CD4-positive, alpha-beta T cell treated with Interleukin-17A for 1 hour (primary cell): ENCODE measurements at places on chromosomes 13 and 19.

- DNase-seq = no peak
These were observed 136.0 kb upstream of the MIR17HG start for GRCh38 chr13:91211510-91211909.

DNA sequence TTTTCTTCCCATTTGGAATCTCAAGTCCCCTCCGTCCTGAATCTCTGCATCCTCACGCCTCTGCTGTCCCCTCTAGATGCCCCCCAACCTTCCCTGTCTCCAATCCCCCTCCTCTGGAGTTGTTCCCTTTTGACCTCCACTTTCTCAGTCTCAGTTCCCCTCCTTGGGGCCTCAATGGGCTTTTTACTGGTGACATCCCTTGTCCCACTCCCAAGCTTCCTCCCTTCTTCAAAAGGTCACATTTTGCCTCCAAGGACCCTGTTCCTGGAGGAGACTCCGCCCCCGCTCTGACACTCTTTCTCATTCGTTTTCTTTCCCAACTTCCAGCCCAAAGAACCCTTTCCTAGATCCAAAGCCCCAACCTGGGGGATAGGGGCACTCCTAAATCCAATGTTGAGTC lies 1.0 kb downstream of the AP2S1 start:
- no peak for DNase-seq

DNA sequence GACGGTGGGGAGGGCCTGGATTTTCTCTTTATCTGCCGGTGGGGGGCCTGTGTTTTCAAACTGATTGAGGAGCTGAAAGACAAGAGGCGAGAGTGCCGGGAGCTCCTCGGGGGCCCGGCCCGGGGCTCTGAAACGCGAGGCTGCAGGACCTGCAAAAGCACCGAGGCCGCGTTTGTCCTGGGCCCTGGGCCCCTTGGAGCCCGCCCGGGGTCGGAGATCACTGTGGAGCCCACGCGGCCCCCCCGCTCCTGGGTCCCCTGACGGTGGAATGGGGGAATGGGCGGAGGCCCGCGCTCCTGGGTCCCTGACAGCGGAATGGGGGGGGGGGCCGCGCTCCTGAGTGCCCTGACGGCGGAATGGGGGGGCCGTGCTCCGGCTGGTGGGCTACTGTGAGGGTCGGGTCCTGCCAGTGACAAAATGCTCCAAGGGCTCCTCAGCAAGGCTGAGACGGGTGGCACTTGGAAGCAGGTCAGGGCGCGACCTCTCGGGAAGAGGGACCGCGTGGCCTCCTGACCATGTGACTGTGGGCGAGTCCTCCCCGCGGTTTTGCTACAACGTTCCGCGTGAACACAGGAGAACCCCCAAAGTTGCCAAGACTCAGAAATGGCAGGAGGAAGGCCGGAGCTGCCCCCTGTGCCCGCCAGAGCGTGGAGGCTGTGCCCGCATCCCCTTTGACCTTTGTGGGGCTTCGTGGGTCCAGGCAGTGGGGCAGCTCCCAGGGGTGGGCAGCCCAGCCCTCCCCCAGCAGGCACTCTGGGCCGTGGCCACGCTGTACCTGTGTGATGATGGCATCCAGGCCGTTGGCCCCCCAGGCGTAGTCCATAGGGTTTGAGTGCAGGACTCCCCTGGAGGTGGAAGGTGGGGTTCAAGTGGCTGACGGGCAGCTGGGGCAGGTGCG lies 9.5 kb downstream of the FGF22 start:
- DNase-seq = no peak

GRCh38 chr13:73704587-73704986 lies 429.6 kb downstream of the KLF12 start:
- no peak for DNase-seq

DNA sequence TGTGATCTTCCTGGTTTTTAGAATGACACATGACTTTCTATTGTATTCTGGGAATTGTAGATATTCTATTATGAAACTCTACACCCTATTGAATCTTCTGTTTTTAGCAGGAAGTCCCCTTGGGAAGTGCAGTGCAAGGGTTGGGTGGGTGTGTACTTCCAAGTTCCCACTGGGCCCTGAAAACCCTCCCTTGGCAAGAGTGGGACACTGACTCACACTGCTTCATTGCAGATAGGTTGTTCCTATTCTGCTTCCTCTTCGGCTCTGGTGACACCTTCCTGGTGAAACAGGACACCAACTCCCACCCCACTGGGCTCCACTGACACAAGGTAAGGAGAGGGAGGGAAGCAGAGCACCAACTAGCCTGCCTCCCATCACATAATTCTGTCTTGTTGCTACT lies 121.8 kb downstream of the KCTD12 start:
- no peak for DNase-seq

DNA sequence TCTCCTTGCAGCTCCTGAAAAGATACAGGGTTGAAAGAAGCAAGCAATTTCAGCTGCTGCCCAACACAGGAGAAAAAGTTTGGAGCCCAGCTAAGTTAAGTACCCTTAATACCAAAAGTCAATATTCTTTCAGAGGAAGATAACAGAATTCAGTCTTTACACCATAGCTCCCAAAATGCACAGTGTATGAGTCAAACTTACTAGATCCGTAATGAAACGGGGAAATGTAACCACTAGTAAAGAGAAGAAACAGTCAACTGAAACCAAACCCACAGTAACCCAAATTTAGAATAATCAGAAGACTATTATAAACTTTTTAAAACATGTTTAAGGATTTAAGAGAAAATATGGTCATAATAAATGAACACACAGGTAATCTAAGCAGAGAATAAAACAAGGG lies 45.2 kb downstream of the SUCLA2 start:
- DNase-seq = no peak

DNA sequence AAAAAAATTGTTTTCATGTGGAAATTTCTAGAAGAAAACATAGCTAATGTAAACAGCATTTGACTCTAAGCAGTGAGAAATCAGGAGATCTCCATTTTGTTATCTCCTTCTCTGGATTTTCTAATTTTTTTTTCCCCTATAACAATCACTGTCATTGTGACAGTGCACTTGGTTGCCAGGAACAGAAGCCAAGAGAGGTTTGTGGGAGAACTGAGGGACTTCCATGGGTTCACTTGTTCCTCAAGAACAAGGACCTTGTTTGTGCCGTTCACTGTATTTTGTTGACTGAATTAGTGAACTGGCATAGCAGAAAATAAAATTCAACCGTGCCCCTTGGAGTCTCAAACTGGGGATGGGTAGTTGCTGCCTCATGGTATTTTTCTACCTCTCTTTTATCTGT lies 17.1 kb downstream of the SHISA7 start:
- DNase-seq = no peak

DNA sequence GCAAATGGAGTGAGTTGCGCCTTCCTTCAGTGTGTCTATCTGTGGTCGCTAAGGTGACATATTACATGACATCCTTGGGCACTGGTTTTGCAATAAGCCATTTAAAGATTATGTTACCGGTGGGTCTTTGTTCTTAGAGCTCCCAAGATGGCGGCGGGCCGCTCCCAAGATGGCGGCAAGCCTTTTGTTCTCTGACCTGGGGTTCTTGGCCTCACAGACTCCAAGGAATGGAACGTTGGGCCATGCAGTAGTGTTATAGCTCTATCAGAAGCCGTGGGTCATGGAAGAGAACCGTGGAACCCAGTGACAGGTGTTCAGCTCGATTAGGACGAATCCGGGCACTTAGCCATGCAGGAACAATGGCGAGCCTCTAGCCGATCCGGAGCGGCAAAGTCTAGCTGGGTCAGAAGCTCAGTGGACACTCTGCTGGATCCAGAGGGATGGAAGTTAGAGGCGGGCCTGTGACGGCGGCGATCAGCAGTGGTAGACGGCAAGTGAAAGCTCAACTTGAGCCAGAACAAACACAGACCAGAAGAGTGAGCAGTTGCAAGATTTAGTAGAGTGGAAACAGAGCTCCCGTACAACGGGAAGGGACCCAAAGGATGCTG lies 188.6 kb downstream of the TEX29 start:
- no peak for DNase-seq

DNA sequence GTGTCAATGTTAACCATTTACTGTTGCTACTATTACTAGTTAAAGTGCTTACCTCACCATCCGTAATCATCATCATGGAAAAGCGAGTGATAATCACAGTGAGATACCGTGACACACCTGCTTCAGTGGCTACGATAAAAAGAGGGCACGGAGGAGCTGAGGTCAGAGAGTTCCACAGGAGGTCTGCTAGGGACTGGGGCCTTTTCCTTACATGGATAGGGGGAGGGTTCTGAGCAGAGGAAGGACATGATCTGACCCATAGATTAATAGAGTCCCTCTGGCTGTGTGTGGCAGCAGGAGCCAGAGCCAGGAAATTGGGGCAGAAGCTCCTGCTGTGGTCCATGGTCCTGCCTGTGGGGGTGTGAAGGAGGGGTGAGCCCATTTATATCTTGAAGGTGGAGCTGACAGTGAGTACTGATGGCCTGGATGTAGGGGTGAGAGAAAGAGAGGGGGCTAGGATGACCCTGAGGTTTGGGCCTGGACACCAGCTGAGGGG lies 136.7 kb downstream of the SIPA1L3 start:
- no peak for DNase-seq

DNA sequence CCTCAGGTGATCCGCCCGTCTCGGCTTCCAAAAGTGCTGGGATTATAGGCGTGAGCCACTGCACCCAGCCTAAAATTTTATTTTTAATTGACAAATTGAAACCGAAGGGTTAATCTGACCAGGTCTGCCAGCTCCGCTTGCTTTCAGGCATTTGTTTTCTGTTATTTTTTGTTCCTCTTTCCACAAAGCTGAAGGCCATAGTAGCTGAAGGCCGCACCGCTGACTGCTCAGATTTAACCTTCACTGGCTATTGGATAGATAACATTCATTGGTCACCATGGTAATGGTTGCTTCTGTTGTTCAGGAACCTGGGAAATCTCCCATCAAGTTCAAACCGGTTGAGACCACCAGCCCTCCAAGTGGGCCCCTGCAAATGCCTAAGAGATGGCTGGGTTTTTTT lies 124.5 kb upstream of the USP29 start:
- DNase-seq = no peak

DNA sequence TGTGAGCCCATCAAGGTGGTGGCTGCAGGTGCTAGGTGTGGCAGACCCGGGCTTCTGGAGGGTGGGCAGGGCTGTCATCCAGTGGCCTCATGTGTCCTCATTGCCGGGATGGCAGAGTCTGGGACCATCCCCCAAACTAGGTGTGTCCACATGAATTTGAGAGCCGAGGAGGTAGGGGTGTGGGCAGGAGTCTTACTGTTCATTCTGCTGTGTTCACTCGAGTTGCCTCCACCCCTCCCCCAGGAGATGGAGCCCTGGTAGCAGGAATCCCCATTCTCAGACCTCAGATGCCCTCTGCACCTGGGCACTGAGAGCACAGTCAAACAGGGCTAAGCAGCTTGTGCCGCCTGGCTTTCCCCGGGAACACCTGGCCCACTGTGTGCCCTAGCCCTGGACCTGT lies 22.4 kb downstream of the NAXD start:
- no peak for DNase-seq

DNA sequence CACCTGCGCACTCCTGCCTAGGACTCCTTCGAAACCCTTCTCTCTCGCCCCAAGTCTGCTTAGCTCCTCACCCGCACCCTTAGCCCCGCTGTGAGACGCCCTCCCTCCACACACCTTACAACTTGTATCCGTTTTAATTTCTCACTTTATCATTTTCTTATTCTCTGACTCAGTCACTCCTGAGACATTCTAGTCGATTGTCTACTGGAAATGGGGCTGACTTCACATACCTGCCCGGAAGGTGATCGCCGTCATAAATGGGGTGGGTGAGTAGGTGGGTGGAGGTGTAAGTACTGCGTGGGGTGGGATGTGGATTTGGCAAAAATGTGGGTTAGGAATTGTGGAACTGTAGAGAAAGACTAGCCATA lies 714 bp downstream of the NDFIP2 start:
- DNase-seq = peak; percentile 52

DNA sequence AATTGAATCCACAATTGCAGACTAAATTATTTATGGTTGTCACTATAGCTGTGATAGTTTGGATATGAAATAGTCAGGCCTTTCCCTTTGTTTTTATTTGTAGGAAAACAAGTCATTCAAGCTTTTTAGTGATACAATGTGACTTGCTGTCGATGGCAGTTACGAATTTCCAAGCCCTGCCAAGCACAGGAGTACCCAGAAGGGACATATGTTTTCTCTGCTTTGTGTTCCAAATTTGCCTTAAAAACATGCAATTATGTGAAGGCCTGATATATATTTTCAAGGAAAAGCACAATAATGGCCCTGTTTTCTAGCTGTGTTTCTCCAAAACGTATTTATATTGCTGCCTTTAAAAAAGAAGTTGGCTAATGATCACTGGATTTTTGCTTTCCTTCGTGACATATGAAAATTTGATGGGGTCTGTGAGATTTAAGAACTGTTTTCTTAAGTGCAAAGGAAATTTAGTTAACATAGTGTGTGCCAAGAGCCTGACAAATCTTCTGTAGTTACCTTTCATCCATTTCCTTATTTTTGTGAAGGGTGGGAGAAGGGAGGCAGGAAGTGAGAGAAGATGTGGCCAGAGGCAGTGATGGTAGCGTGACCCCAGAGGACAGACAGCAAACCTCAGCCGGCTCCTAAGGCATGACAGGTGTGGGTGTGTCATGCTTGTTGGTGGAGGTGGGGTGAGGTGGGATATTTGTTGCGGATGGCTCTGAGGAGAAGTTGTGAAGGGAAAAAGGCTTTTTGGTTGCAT lies 79.6 kb downstream of the TEX26 start:
- no peak for DNase-seq

GRCh38 chr19:1624458-1624857 lies 19.2 kb upstream of the UQCR11 start:
- DNase-seq = peak; percentile 56

GRCh38 chr13:24709186-24709913 lies 29.1 kb downstream of the ATP12A start:
- peak; percentile 68 for DNase-seq

DNA sequence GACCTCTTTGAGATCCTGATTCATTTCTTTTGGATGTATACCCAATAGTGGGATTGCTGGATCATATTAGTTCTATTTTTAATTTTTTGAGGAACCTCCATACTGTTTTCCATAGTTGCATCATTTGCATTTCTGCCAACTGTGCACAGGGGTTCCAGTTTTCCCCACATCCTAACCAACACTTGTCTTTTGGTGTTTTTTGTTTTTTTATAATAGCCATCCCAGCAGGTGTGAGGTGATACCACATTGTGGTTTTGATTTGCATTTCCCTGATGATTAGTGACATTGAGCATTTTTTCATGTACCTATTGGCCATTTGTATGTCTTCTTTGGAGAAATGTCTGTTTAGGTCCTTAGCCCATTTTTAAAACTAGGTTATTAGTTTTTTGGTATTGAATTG lies 18.8 kb upstream of the GPR183 start:
- no peak for DNase-seq

DNA sequence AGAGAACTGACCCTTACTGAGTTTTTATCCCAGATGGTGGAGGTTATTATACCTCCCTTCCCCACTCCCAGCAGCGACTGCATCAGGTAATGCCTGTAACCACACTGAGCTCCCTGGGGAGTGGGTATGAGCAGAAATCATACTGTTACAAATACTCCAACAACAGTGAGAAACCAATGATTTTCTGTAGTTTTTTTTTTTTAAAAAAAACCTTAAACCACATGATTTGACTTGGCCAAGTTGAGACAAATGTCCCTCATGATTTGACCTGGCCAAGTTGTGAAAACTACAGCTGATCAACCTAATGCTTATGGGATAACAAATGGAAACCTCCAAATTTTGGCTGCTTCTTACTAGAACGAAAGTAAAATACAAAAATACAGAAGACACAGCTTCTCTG lies 33.1 kb upstream of the SERP2 start:
- DNase-seq = no peak
